ENCODE measurements at places on chromosomes 7 and 10.

- no peak for DNase-seq
These were observed 36.0 kb downstream of the SPAG6 start for GRCh38 chr10:22381262-22381661.

DNA sequence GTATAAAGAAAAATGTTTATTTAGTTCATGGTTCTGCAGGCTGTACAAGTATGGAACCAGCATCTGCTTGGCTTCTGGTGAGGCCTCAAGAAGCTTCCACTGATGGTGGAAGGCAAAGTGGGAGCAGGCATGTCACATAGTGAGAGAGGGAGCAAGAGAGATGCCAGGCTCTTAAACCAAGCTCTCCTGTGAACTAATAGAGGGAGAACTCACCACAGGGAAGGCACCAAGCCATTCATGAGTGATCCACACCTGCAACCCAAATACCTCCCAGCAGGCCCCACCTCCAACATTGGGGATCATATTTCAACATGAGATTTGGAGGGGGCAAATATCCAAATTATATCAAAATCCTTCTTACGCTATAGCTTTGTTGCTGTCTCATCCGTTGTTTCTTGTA lies 113.1 kb downstream of the CPED1 start:
- DNase-seq, result no peak

DNA sequence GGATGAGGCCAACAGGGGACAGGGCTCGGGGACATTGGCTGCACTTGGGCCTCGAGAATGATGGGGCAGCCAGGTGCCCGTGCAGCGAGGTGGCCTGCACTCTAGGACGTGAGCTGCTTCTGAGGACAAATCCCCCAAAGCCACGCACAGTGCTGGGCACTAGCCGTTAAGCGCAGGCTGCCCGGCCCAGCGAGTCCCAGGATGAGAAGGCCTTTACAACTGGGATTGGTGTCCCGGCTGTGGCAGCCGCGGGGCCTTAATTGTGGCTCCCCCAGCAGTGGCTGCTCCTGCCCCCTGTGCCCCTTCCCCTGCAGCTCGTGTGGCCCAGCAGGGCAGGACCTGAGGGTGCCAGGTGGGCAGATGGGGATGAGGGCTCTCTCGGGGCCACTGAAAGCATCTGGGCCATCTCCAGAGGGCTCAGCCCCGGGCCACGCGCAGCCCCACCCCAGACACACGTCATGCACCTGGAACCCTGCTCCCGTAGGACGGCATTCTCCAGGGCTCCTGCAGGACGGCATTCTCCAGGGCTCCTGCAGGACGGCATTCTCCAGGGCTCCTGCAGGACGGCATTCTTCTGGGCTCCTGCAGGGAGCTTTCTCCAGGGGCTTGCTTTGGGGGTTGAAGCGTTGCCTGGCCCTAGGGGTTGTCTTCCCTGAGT lies 6.6 kb downstream of the PWWP2B start:
- no peak for DNase-seq

GRCh38 chr10:122549636-122550035 lies 10.9 kb upstream of the DMBT1 start:
- no peak for DNase-seq

GRCh38 chr7:18020138-18020715 lies 7.4 kb downstream of the PRPS1L1 start:
- DNase-seq, result no peak

- no peak for DNase-seq
These were observed 735.0 kb upstream of the ZWINT start for GRCh38 chr10:57096044-57096443.

GRCh38 chr10:82821043-82821442 lies 946.0 kb downstream of the NRG3 start:
- DNase-seq, result no peak

DNA sequence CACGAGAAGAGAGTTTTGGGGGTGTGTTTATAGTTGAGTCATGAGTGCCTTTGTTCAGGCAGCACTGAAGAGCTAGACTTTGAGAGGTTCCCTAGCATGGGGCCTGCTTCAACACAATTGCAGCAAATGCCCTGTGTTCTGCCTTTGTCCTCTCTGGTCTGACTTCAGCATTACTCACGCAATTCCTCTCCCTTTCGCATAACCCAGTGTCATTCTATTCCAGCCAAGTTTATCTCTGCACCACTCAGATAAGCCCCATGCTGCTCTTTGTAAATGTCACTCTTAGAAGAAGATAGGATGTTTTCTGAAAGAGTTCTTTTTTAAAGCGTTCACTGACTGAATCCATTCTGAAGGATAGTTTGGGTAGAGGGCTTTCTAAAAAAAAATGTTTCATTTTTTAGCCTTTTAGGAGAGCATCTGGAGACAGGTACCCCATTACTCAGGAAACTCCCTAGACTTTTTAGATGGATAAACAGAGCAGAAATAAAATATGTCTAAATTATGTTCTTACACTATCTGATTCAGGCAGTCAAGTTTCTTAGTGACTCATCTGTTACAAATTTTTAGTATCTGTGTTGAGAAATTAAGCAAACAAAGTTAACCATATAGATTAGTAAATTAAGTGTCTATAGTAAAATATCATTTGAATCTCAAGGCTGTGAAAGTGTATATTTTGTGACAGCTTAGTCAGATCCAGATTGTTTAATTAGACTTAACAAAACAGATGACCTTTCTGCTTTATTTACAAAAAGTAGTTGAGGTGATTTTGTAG lies 318.5 kb downstream of the GPR158 start:
- no peak for DNase-seq

- DNase-seq, result no peak
These were observed 119.8 kb downstream of the SPAG6 start for GRCh38 chr10:22464966-22465629.

DNA sequence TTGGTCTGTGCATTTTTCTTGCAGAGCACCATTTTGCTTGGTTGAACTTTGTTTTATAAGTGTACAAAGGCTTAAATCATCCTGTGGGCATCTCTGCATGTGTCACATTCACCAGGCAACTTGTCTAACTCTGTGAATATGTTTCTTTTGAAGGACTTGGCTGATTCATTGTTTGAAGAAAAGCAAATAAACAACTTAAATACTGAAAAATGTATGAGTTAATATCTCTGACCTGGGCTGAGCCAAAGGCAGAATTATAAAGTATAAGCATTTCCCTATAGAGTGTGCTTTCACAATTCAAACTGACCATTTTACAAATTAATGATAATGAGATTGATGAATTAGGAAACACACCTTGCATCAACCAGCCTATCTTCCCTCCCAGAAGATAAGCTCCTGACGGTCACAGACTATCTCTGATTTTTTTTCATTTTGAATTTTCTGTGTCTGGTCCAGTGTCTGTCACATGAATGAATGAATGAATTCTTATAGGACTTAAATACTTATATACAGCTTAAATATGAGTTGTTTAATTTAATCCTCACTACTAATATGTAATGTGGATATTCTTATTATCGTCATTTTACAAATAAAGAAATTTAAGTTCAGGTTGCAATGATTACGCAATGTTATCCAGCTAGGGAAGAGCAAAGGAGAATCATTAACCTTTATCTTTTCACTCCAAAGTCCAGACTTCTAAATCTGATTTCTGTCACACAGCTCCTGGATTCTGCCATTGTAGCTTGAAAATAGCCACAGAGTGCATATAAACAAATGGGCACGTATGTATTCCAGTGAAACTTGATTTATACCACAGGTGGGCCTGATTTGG lies 182.0 kb upstream of the PHYHIPL start:
- DNase-seq, result no peak

- no peak for DNase-seq
These were observed 70.3 kb upstream of the LOXL4 start for GRCh38 chr10:98338318-98338717.

DNA sequence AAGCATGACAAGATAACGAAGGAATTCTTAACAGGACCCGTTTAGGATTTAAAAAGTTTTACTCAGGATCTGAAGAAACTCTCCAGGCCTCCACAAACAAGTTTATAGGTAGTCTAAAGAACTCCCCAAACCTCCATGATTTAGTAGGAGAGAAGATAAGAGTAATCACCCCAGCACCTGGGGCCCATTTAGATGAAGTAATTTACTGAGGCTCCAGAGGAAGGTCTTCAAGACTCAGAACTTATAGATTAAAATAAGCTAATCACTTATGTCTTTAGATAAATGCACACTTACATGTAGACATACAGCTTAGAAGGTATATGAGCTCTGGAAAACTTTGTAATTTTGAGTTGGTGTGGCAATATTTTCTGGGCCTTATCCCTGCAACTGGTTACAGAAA lies 123.8 kb downstream of the HBP1 start:
- DNase-seq, result no peak

GRCh38 chr7:147937428-147937827 lies 653.1 kb upstream of the C7orf33 start:
- no peak for DNase-seq

- no peak for DNase-seq
These were observed 85.8 kb upstream of the EGFR start for GRCh38 chr7:54932818-54933543.

GRCh38 chr7:32089678-32090077 lies 19.5 kb upstream of the PDE1C start:
- no peak for DNase-seq

GRCh38 chr7:128115336-128115820 lies 84.1 kb upstream of the LRRC4 start:
- DNase-seq, result no peak

DNA sequence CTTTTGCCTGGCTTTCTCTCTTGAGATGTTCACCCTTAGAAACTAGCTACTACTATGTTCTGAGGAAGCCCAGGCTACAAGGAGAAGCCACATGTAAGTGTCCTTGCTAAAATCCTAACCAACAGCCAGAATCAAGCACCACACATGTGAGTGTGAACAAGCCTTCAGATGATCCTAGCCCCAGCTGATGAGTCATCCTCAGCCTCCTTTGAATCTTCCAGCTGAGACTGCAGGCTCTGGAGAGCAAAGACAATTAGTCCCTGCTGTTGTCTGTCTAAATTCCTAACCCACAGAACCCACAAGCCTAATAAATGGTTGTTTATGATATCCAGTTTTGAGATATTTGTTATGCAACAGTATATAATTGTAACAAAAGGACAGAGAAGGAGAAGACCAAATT lies 92.8 kb upstream of the TAC1 start:
- DNase-seq, result no peak

GRCh38 chr10:62919776-62920175 lies 103.6 kb upstream of the EGR2 start:
- no peak for DNase-seq

- DNase-seq, result no peak
These were observed at the start of gene HECW1 for GRCh38 chr7:43112459-43112940. HECW1 (plus strand) TSS chr7:43112647; CDS start chr7:43243906, 131,259 bp downstream.

DNA sequence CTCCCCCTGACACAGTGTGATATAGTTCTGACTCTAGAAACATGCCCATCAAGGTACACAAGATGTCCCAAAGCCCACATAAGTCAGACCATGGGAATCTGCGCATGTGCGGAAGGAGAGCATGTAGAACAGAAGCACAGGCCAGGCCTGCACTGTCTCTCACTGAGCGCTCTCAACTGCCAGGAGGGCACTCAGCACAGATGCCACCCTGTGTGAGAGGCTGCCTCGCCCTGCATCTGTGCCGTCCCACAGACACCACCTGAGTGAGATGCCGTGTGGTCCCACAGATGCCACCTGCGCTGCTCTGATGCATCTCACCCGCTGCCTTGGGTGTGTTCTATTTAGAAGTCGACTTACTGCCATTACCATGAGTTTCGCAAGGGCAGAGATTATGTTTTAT lies 98.4 kb downstream of the VOPP1 start:
- no peak for DNase-seq

GRCh38 chr10:6145166-6145987 lies 56.5 kb downstream of the RBM17 start:
- no peak for DNase-seq

GRCh38 chr10:7550013-7550412 lies 116.8 kb downstream of the ITIH5 start:
- no peak for DNase-seq

DNA sequence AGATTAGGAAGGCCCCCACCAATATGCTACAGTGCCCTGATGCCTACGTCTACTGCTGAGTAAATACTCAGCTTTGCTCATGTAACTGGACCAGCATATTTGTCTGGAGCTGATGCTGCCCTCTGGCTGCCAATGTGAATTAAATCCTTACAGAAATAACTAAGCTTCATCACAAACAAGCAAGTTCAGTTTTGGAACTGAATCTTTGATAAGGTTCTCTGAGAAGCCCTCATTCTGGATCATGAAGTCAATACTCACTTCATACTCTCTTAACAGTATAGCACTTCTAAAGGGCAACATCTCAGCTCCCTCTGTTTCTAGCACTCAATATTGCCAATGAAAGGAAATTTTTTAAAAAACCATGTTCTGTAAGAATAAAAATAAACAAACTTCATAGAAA lies 246.7 kb downstream of the ETV1 start:
- peak; percentile 5 for DNase-seq

GRCh38 chr10:70602665-70603448 lies at the start of gene PRF1:
PRF1 (minus strand) TSS chr10:70602741; CDS start chr10:70600902, 1,839 bp downstream.
- DNase-seq, result peak; percentile 86

DNA sequence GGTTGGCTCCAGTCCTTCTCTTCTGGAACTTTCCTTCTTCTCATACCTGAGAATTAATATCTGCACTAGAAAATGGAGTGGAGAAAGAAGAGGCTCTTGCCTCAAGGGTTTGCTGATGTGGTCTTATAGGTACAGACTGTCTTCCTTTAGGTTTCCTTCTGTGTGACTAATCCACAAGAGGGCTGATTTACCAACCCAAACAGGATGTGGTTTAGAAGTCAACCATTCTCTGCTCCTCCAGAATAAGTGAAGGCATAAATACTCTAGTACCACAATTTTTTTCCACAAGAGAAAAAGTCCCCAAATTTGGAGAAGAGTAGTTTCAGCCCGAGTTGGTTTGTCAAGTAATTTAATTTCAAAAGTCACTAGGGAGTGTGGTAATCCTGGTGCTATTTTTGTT lies 85.8 kb downstream of the NRP1 start:
- DNase-seq, result peak; percentile 68

DNA sequence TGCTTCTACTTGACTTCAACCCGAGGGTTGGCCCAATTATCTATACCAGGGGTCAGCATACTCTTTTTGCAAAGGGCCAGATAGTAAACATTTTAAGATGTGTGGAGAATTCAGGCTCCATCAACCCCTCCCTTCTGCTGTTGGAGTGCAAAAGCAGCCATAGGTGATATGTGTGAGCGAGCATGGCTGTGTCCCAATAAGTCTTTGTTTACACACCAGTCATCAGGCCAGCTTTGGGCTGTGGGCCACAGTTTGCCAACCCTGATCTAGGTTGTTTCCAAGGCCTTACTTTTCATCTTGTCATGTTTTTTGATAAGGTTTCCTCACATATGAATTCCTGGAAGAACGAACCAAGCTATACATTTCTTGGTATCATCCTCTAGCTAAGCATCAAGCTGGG lies 136.9 kb upstream of the VIPR2 start:
- DNase-seq, result no peak

GRCh38 chr10:122435212-122435827 lies 19.1 kb upstream of the ARMS2 start:
- peak; percentile 72 for DNase-seq

DNA sequence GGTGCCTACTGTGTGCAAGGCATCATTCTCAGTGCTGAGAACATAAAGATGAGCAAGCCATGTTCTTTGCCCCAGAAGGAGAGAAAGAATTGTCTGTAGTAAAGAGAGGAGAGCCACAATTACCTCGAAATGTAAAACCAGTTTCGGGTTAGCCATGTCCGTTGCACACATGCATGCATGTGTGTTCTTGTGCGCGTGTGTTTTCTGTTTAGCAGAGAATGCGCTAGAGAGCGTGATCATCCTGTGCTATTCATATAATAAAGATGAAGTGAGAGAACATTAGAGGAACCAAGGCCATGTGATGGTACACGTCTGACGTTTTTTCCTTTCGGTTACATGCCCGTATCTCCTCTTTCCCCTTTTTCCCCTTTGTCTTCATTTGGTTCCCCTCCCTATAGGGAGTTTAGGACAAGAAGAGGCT lies 158.2 kb downstream of the CELF2 start:
- peak; percentile 55 for DNase-seq

- DNase-seq, result peak; percentile 47
These were observed 143.5 kb downstream of the PIP4K2A start for GRCh38 chr10:22570733-22571430.
